ENCODE measurements at places on chromosomes 2 and 18.

- no peak for DNase-seq
Observed at GRCh38 chr18:68147728-68148127, 567.2 kb downstream of the TMX3 start.

GRCh38 chr2:145305889-145306288, 786.0 kb upstream of the ZEB2 start:
- DNase-seq: no peak

DNA sequence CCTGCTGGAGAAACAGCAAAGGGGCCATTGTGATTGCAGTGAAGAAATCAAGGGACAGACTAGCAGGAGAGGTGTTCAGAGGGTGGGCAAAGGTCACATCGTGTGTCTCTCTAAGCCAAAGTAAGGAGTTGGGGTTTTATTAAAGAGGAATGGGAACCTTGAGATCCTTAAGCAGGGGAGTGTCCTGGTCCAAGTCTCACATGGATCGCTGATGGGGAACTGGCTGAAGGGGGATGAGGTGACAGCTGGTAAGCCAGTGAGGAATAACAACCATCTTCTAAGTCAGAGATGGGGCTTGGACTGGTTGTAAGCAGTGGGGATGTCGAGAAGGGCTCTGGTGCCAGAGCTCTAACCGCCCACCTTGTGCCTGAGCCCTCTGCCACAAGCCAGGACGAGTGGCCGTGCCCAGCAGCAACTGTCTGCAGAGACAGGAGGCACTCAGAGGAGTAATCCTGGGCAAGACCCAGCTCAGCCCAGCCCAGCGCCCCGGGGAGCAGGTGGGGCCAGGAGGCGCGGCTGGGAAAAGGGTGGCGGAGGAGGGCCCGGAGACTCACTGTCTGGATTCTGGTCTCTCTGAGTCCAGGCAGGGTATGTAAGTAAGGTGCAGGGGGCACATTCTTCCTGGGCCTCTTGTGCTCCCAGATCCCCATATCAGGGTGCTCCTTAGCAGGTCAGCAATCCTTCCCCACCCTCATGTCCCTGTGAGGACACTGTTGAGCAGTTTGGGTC, 13.7 kb downstream of the WNT10A start:
- no peak for DNase-seq

DNA sequence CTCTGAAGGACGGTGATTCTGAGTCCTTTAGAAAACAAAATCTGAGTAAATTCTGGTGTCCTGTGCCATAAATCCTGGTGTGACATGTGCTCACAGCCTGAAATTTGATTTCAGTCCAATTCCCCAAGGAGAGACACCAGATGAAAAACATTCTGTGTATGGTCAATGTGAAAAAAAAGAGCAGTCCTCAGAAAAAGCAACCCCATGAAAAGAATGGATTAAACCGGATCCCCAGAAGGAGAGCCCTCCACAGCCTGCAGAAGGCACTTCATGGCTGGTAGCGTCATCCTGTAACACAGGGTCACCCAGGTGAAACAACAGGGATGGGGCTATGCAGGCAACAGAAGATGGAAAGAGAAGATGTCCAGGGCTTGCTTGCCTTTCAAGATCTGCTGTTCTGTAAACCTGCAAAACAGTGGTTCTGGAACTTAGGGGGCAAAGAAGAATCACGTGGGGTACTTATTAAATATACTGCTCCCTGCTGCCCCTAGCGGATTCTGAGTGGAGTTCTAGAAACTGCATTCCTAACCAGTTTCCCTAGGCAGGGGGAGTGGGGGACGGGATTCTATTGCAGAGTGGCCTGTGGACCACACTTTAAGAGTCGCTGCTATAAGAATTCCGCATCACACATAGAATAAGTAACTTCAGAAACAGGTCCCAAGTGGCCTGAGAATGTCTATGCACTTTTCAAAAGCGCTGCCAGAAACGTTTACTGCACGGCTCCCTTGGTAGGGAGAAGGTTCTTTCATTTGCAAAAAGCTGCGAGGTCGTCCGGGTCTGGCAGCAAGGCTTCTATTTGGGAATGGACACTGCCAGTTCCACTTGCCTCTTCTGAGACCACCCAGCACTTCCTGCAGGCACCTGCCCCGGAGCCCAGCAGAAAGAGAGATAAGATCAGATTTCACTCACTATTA, 118.9 kb upstream of the ARL5A start:
- DNase-seq: no peak

DNA sequence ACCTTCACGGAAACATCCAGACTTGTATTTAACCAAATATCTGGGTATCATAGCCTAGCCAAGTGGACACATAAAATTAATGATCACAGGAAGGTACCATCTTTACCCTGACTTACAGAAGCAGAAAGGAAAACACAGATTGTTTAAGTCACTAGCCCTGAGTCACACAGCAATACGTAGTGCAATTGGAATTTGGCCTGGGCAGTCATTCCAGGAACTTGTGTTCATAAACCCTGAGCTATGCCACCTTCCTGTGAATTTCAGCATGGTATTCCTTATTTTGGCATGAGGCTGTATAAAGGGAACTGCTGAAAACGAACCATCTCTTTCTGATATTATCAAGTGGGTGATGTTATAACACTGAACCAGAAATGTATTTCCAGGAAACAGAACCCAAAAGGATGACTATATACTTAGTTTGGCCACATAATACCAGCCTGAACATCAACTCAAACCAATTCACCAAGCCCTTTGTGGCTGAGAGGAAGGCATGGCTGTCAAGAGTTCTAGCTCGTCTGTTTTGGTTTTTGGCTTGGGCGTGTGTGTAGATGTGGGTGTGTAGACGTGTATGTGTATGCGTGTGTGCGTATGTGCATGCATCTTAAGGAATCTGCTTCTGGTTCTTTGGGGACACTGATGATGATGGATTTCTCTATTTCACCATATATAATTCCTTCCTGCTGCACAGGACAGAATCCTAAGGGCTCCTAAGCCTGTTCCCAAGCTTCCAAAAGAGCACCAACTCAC, 533.4 kb upstream of the ID2 start:
- DNase-seq: no peak

- DNase-seq: no peak
Observed at GRCh38 chr2:226707499-226707898, 92.1 kb downstream of the IRS1 start.

DNA sequence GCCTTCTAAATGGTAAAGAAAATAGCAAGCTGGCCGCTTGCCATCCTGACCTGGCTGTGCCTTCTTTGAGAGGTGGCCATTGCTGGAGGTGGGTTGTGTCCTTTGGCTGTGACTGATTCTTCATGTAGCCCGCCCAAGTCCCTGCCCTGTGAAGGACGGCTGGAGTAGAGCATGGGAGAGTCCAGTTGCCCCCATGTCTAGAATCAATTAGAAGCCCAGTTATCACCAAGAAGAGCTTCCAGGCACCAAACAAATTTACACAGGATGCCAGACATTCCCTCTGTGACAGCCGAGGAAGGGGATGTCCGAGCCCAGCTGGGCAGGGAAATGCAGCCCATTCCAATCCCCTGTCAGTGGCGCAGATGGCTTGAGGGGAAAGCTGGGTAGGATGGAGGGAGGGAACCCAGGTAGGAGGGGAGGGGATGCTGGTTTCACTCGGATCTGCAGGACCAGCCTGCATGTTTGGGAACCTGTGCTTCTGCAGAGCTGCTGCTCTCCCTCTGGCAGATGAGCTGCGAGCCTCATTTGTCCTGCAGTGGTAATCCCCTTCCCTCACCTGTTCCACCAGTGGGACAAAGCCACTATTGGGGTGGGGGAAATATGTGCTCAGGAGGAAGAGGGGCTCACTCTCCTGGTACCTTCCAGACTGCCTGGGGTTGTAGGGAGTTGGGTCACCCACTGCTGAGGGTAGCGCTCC, 25.7 kb upstream of the ASB18 start:
- DNase-seq: no peak

DNA sequence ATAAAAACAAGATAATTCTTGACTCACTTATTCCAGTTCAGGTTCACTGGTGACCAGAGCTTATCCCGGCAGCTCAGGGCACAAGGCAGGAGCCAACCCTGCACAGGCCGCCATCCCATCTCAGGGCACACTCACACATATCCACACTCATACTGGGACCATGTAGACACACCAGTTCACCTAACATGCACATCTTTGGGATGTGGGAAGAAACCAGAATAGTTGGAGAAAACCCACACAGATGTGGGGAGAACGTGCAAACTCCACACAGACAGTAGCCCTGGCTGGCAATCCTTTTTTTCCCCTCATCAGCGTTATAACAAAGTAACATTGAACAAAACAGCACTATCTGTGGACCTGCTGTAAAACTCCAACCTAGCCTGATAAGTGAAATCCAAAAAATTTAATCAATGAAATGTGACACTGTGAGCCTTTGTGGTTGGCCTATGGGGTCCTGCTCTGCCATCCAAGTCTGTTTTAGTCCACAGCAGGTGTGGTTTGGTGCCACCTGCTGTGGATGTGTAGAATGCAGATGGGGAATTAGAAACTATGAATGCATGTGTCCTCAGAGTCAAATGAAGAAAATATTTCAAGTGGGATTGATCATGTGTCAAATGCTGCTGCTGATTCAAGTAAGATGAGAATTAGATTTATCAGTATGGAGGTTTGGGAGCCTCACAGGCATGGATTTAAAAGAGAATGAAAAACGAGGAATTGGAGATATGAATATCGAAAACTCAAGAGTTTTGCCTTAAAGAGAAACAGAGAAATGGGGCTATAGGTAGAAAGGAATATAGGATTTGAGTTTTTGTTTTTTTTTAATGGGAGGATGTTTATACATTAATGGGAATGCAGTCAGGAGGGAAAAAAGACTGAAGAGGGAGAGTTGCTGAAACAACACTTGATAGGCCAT, 47.0 kb downstream of the UGP2 start:
- DNase-seq: peak; percentile 14

- DNase-seq: no peak
Observed at GRCh38 chr18:42977982-42978637, 137.4 kb downstream of the RIT2 start.

DNA sequence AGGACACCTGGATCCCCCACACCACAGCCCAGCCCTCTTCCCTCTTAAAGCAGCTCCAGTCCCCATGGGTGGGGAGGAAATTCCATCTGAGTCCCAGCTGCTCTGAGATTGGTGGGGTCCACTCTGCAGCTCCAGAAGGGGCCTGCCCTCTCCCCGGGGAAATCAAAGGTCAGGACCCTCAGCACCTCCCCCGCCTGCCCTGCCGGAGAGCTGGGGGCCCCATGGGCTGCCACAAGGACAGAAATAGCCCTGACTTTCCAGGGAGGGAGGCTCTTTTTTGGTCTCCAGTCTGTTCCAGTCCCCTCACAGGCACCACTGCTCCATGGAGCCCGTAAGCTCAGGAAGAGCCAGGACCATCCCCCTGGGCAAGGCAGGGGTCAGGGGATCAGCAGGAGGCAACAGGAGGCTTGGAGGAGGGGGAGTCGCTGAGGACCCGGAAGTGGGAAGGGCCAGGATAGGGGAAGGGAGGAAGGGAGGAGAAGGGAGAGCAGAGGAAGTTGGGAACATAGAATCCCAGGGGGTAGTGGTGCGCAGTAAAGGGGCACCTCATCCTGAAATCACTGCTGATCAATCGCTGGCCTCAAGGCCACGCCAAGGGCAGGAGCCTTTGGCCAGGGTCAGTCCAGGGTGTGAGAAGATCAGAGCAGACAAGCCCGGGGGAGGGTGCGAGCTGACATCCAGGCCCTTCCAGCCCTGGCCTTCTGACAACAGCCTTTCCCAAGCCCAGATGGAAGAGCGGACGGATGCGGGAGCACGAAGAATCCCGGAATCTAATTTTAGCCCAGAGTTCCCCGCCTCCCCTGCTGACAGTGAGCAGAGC, 7.6 kb downstream of the ADRA2B start:
- no peak for DNase-seq

GRCh38 chr18:63237881-63238692, 81.5 kb downstream of the BCL2 start:
- DNase-seq: no peak

DNA sequence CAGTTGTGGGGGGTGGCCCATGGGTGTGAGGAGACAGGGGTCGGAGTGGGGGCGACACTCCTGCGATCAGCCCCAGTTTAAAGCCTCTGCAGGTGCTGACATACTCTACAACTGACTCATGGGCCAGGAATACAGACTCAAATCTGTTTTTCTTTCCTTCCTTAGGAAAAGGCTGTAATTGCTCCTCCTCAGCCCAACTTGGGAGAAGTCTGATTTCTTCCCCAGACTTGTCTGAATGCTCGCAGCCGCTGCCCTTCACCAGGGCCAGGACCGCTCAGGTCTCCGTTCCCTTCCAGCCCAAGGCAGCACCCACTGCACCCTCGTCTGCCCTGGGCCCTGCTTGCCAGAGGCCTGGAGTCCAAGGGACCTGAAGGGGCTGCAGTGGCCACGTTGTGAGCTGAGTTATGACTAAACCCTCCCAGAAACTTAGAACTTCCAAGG, 41.3 kb downstream of the RHOB start:
- no peak for DNase-seq

DNA sequence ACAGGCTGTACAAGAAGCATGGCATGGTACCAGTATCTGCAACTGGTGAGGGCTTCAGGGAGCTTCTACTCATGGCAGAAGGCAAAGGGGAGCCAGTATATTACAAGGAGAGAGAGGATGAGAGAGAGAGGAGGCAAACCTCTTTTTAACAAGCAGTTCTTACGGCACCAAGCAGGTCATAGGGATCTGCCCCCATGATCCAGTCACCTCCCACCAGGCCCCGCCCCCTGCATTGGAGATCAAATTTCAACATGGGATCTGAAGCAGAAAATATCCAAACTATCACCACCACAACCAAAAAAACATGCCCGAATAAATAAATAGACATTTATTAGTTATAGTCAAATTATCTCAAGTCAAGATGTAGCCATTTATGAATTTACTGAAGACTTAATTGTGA, 14.5 kb upstream of the SLC35F5 start:
- no peak for DNase-seq

DNA sequence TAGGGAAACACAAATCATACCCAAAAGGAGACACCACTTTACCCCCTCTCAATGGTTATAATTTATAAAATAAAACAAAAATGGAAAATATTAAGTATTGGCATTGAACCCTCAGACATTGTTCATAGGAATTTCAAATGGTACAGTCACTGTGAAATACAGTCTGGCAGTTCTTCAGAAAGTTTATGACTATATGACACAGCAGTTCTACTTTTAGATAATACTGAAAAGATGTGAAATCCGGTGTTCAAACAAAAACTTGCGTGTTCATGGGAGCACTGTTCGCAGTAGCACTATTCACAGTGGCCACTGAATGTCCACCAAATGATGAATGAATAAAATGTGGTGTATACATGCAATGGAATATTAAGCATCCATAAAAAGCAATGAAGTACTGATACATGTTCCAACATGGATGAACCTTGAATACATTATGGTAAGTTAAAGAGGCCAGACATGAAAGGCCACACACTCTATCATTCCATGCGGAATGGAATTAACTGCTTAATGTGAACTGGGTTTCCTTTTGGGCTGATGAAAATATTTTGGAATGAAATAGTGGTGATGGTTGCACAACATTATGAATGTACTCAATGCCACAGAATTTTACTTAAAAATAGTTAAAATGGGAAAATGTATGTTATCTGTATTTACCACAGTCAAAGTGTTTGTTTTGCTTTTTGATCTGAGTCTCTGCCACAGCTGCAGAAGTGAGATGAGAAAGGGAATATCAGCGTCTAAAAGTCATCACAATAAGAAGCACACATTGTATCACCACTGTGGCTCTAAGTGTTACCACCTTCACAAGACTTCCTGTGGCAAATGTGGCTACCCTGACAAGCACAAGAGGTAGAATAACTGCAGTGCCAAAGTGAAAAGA, 864.6 kb downstream of the SUCLG1 start:
- no peak for DNase-seq

GRCh38 chr2:51778806-51779205, 746.9 kb upstream of the NRXN1 start:
- no peak for DNase-seq

- no peak for DNase-seq
Observed at GRCh38 chr2:133955169-133955568, 298.7 kb upstream of the MGAT5 start.
